ENCODE measurements at places on chromosomes 5 and 9. TPM values are rescaled to one million over a fixed set of nuclear protein-coding genes. Genes with fewer than 3 reads are reported as not detected.

KCNT1 gene
- polyA plus RNA-seq, result not detected

GRIN3A gene
- not detected for polyA plus RNA-seq

GRCh38 chr9:83420486-83420885 lies 117.7 kb downstream of the FRMD3 start:
- DNase-seq, result no peak

DNA sequence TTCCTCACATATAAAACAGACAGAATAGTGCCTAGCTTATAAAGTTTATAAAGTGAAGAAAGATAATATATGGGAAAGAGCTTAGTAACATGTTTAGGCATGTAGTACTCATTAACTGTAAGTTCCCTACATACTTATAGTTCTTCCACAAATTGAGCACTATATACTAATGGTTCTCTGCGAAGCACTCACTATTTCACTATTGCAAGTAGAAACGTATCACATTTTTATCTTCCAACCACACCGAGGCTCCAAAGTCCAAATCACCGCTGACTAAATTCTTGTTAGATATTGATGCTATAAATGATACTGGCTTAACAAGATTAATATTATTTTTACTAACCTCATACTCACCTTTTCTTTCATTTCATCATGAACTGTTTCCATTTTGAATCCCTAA lies 61.0 kb downstream of the FBXW11 start:
- DNase-seq, result no peak

GRCh38 chr5:84425365-84425881 lies 40.7 kb upstream of the EDIL3 start:
- DNase-seq, result no peak

ZNF608 gene
- 18.8 TPM for polyA plus RNA-seq

- DNase-seq, result no peak
Measured at GRCh38 chr9:90095682-90096081, 490.9 kb downstream of the GADD45G start.

ARL15 gene
- 9.4 TPM for polyA plus RNA-seq

Measured in B cell (primary cell).